ENCODE measurements at places on chromosomes 3 and 15.

DNA sequence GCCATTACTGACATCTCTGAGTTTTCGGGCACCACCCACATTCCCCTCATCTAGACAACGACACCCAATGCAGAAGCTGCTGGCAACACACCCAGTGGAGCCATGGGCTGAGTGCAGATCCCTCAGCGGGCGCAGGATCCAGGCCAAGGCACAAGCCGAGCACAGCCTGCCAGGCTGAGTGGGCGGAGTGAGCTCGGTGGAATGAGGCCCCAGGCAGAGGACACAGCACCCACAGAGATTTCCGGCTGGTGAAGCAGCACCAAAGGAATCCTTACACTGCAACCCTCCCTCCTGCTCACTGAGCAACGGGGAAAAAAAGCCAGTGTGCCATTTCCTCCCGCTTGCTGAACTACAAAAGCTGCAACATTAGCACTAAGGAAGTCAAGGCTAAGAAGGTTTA lies 34.3 kb downstream of the ZMAT3 start:
- peak; percentile 64 for DNase-seq

DNA sequence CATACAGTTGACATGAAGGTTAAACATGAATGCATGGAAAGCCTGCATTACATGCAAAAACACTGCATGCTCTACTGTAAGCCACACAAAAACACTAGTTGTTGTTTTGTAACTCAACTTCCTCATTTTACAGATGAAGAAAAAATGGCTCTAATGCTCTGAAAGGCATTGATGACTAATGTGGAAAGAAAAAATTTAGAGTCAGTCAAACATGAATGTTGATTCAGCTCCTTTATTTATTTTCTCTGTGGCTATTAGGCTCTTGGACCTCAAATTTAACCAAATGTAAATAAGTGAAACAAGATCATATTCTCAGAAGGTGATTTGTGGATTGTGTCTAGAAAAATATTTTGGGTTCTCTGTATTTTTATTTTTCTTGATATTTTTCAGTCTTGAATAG lies 336.7 kb upstream of the ZNF717 start:
- DNase-seq = no peak

GRCh38 chr15:43184407-43185124 lies 637 bp upstream of the CCNDBP1 start:
- DNase-seq = no peak

DNA sequence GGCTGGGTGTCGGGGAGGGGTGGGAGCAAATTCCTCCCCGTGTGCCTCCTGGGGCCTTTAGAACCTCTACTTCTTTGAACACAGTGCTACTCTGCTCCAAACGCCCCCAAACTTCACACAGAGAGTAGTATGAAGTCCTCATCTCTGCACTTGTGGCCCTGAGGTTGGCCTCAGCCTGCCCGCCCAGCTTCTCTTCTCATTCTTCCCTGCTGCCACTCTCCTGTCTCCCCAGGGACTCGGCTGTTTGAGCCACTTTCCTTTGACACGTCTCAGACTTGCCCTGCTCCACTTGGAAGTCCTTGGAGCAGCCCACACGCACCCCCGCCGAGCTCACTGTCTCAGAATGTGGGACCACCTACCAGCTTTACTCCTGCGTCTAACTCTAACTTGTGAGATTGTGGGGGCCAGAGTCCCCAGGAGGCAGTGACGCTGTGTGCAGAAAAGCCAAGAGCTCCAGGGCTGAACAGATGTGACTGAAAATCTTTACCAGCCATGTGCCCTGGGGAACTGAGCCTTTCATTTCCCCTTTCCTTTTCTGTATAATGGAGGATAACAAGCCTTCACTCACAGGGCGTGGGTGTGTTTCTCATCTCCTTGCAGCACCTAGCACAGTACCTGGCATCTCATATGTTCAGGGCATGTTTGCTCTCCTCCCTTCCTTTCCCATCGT lies 233.6 kb upstream of the CTDSPL start:
- DNase-seq = no peak

DNA sequence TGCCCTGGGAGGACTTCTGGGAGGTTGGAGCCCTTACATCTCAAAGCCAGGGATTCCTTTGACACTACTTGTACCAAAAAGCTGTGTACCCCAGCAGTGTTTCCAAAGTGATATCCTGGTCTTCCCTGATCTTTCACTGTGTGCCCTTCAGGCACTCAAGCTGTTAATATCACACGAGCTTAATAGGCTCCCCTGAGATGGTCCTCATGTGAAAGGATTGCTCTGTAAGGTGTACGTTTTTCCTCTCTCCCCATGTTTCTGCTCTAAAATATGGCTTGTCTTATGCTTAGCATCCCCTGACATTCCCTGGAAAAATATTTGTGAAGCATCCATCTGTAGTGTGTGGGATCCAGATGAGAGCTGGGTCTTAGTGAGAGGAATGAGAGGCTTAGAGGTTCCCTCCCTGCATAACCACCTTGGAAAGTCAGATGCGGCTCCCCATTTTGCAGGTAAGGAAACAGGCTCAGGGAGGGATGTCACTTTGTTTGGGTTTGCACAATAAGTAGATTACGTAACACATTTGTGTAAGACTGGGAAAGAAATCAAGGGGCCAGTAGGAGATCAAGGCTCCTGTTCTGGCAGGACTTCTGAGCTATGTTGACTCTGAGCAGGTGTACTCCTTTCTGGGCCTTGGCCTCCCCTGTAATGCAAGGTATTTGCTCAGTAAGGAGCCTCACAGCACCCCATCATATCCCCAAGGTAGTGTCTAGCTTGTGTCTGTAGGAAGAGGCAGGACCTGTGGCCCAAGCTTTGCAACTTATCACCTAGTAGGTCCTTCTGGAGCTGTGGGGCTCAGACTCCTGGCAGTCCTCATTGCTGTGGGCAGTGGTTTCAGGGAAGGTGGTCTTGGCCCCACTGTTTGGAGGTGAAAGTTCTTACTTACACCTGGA lies 667 bp upstream of the ACOX2 start:
- DNase-seq = no peak

DNA sequence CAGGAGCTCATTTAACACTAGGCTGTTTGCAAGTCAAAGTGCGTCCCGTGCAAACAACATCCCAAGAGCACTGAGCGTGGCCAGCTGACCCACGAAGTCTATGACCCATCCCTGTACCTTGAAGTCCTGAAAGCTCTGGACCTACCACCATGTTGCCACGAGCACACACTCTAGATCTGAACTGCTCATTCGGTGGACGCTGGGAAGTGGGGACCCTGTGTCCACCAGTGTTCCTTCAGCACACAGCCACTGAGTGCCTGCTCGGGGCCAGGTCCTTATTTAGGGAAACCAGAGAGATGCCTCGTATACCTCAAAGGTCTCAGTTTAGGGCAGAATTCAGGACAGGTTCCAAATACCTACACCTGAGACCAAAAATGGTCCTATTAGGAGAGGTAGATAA lies 236.9 kb downstream of the XXYLT1 start:
- DNase-seq = no peak

DNA sequence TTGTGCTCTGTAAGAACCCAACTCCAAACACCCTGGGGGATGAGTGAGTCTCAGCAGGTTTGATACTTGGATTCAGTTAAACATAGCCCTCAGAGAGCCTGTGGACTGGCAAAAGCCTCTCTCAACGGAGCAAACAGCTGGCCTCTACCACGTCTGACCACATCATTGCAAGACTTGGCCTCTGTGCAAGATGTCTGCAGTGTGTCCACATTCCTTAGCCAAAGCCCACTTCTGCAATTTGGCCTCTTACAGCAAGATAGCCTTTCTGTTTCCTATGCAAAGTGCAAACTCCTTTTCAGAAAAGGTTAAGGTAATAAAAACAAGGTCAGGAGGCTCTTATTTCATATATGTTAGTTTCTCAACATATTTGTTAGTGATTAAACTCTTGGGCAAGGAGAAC lies 27.9 kb downstream of the FBN1 start:
- no peak for DNase-seq

DNA sequence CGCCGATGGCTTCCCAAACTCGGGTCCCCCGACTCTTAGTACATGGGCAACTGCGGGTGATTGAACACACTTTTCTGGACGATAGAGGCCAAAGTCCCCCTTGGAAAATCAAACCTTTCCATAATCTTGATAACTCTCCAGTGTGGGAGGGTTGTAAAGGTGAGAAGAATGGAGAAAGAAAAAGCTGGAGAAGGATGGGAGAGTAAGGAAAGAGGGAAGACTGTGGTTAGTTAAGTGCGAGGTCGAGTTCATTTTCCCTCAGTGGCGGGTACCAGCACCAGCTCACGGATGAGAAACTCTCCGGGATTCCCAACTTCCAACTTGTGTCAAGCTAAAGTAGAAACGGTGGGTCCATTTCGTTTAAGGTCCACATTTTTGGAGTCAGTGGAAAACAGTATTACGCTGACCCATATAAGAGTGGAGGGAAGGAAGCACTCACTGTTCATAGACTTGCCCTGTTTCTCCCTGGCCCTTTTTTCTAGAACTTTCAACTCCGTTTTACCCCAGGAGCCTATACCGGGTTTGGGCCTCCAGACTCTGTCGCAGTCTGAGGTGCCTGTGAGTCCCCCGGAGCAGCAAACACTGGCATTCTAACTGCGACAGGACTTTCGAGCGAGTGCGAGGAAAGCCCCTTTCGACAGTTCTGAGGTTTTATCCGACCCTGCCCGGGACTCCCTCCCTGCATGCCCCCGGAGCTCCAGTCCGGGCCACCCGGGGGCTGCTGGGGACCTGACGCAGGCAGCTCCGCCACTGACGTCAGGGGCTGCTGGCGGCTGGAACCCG lies 14.8 kb downstream of the ZIC1 start:
- DNase-seq = no peak

- no peak for DNase-seq
These were observed 62.7 kb upstream of the TRAK1 start for GRCh38 chr3:42028474-42028873.

DNA sequence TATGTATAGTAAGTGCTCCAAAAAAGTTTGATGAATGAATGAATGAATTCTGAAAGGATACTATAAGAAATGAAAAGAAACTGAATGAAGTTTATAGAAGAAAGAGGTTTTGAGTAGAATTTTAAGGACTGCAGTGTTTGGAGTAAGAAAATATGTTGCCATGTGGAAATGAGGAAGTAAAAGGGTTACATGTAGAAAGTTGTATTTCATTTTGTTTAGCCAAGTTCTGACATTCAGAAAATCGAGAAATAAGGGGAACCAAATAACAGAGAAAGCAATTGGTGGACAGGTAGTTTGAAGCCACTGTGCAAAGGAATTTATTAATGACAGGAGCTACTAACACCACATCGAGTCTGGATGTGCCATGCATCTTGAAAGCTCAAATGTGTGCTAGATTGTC lies 200.7 kb downstream of the SATB1 start:
- no peak for DNase-seq

- no peak for DNase-seq
These were observed 98.9 kb downstream of the MAGI1 start for GRCh38 chr3:65939801-65940246.

DNA sequence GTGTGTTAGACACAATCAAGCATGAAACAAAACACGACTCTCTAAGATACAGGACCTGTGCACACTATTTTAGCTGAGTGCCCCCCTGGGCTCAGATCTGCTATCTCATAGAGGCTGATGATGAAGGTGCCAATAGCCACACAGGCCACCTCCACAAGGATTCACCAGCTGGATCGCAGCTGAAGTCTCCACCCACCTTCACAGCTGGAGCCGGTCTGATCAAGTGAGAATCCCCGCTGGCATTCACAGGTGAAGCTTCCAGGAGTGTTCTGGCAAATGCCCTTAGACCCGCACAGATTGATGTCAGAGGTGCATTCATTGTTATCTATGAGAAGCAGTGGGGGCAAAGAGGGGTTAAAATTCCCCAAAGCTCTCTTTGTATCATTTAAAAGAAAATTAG lies 90.1 kb downstream of the DUT start:
- no peak for DNase-seq

GRCh38 chr3:148131990-148132638 lies 565.6 kb upstream of the AGTR1 start:
- no peak for DNase-seq

Measured in activated CD8-positive, alpha-beta T cell treated with anti-CD3 and anti-CD28 coated beads, Interleukin-2, amount 10 ng/mL, durations not matched to agents 7 days and 5 days (primary cell).